ENCODE measurements at places on chromosomes 11 and 22. TPM values are rescaled to one million over a fixed set of nuclear protein-coding genes. Genes with fewer than 3 reads are reported as not detected.
A peak's percentile ranks its signal among the peaks of the same experiment; 100 is the strongest.

- no peak for DNase-seq
Measured at GRCh38 chr22:47901911-47902310, 1139.5 kb downstream of the TBC1D22A start.

GRCh38 chr22:27866135-27867084, 52.6 kb downstream of the PITPNB start:
- peak; percentile 92 for DNase-seq

- DNase-seq: no peak
Measured at GRCh38 chr22:50076646-50077535, 8.3 kb downstream of the MLC1 start.

DNA sequence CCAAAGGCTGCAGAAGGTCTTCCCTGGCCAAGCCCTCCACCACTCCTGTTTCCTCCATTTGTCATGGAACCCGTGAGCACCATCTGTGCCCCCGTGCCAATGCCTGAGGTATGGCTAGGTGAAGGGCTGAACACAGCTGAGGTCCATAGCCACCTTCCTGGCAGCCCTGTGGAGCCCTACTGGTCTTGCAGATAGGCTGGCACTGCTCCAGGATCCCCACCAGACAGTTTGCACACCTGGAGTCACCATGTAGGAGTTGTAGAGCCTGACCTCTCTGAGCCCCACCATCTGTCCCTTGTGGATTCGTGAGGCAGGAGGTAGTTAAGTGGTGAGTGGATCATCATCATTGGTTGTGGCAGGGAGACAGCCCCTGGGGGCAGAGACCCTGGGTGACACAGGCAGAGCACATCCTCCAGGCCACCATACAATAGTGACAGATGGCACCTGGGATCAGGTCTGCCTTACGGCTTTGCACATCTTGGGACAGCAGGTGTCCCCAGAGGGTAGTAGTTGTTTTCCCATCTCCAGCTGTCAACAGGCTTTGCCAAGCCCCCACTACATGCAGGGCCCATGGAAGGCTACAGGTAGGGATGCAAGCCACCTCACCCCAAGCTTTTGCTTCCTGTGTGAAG, 52.5 kb upstream of the SUSD2 start:
- DNase-seq: no peak

DNA sequence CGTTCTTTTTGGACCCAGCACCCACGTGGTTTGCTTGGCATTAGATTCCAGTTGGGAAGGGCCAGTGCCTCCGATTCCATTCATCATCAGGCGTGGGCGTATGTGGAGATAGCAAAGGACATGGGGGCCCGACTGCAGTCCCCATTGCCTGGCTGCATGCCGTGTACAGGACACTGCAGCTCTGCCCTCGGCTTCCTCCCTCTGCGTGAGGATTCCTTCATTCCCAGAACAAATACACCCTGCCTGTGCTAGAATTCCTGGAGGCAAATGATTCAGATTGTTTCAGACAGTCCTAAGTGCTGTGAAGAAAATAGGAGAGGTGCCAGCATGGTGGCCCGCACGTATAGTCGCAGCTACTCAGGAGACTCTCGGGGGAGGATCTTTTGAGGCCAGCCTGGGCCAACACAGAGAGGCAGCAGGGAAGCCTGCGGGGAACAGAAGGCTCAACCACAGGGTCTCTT, 15.4 kb downstream of the DERL3 start:
- no peak for DNase-seq

- DNase-seq: peak; percentile 95
Measured at GRCh38 chr22:45511847-45512261, 9.2 kb downstream of the FBLN1 start.

DNA sequence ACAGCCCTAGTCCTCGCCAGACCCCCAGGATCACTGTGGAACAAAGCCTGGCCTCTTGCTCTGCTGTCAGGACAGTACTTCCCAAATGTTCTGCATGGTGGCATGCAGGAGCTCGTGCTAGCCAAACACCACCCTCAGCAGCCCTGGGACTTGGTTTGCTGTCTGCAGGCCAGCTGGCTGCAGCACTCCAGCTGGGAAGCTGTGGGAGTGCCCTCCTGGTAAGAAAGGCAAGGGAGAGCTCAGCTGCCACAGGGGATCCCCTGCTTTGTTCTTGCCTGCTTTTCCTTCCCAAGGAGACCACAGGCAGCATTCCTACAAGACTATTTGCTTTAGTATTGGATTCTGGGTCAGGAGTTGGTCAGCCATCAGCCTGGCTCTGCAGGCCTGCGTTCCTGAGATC, 27.9 kb downstream of the TCIRG1 start:
- DNase-seq: no peak

DNA sequence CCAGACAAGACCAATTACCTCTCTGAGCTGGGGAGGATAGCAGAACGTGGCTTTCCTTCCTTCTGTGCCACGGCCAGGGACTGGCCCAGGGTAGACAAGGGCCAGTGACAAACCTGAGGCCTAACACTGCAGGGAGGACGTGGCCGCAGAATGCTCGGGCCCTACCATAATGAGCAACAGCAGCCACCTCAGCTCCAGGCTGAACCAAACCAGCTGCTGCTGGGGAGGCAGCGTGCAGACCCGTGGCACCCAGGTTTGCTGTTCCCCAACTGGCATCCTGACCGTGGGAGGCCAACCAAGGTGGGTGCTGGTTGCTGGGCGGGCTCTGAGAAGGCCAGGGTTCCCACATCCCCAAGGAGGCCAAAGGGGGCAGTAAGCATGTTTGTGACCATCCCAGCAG, 83.0 kb downstream of the MORC2 start:
- no peak for DNase-seq

DNA sequence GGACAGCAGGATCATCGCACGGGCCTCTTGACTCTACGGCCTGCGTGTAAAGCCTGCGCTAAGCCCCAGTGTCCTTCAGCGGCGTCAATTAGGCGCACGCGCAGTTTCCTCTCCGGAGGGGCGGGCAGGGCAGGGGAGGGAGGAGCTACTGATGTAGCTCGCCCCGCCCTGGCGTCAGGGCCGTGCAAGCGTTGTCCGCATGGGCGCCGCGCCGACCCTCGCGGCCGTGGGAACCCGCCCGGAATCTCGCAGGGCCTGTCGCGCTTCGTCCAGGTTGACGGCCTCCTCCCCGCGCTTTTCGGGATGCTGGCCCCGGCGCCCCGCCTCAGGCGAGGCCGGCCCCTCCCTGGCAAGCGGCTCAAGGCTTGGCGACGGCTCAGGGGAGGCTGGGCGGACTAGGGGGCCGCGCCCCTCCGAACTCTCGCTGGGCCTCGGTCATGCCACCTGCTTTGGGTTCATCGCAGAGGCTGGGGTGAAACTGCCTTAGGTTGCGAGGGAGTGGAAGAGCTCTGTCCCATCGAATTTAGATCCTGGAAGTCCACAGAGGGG, 61.1 kb downstream of the ST3GAL4 start:
- DNase-seq: peak; percentile 96

GRCh38 chr11:104668797-104669463, 229.3 kb downstream of the CASP12 start:
- DNase-seq: no peak

SLC17A6 gene
- polyA plus RNA-seq: not detected

NXPE1 gene
- polyA plus RNA-seq: not detected

SLC29A2 gene
- 21.4 TPM for polyA plus RNA-seq

SLC5A4 gene
- 0.62 TPM for polyA plus RNA-seq

CLDN25 gene
- polyA plus RNA-seq: 0.15 TPM

BCO2 gene
- polyA plus RNA-seq: 5.3 TPM

OR52A1 gene
- not detected for polyA plus RNA-seq

DRD4 gene
- 0.29 TPM for polyA plus RNA-seq

MS4A7 gene
- polyA plus RNA-seq: 5.2 TPM

MOV10L1 gene
- 0.17 TPM for polyA plus RNA-seq

NCF4 gene
- 3.7 TPM for polyA plus RNA-seq

TMEM45B gene
- polyA plus RNA-seq: 9.5 TPM

LRRC4C gene
- 1.9 TPM for polyA plus RNA-seq
